ENCODE measurements at places on chromosomes 2 and 18.

- no peak for DNase-seq
Measured at GRCh38 chr18:62554061-62554815, 31.4 kb downstream of the ZCCHC2 start.

DNA sequence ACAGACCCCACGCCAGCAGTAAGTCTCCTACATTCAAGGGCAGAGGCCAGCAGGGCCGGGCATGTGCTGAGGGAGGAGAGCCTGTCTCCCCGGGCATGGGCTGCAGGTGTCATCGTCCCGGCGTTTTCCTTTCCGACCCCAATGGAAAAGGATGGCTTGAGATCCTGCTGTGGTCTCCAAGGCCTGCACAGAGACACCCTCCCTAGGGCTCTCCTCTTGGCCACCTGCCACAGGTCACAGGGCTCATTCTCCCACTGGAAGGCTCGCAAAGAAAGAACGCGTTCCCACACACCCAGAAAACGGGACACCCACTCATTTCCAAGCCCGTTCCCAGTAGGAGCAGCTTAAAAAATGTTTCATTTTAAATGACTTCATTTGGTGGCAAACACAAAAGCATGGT, 41.0 kb downstream of the DIPK1C start:
- no peak for DNase-seq

GRCh38 chr2:224982910-224983711, 59.2 kb downstream of the DOCK10 start:
- DNase-seq, result no peak

DNA sequence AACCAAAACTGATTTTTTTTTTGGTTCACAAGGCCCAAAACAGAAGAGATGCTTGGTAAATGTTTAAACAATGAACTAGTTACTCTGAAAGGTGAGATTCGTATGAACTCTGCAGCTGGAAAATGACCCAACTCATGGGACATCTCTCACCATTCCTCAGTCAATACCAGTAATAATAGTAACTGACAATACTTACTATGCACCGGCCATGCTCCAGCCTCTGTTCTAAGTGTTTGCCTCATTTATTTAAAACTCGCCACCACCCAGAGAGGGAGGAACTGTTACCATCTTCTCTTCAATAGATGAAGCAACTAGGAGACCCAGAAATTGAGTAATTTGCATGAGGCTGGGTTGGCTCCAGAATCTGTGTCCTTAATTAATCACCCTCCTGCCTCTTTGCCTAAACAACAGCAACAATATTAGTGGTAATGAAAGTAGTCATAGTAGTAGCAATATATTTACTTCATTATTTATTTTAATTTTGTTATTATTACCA, 130.4 kb downstream of the CTIF start:
- DNase-seq, result no peak

- DNase-seq, result no peak
Measured at GRCh38 chr2:203692031-203692710, 14.3 kb upstream of the CD28 start.

GRCh38 chr2:119011162-119011909, 69.3 kb downstream of the MARCO start:
- no peak for DNase-seq

DNA sequence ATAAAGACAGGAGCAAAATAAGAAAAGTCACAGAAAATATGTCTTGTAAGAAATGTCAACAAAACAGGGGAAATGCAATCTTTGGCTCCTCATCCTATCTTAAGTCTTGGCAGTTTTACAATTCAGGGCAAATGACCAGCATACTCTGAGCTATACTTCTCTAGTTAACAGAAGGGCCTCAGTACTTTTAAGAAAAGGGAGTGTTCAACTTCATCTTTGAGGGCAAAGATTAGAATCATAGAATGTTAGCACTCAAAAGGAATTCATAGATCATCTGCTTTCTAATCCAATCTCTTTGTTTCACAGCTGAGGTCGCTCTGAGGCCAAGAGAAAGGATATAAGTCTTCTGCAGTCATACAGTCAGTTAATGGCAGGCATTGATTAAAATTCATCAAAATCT, 174.0 kb upstream of the NT5C1B start:
- DNase-seq, result no peak

DNA sequence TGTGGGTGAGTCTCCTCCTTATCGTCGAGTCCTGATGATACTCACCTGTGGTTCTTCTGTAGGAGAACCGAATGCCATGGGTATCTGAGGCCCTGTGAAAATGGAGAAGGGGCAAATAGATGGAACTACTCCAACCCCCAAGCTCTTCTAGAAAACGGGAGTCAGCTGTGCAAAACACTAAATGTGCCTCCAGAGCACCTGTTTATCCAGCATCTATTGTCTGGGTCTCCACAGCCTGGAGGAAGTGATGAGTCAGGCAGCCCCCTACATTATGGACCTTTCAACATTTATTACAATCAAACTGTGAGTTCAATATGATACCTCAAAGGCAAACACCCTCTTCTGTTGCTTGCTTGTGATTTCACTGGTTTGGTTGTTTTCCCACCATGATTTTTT, 9.8 kb upstream of the LRRFIP1 start:
- DNase-seq, result no peak

- no peak for DNase-seq
Measured at GRCh38 chr2:156826341-156826933, 390.3 kb downstream of the GPD2 start.

GRCh38 chr2:24830351-24830750, 37.1 kb downstream of the CENPO start:
- DNase-seq, result no peak

DNA sequence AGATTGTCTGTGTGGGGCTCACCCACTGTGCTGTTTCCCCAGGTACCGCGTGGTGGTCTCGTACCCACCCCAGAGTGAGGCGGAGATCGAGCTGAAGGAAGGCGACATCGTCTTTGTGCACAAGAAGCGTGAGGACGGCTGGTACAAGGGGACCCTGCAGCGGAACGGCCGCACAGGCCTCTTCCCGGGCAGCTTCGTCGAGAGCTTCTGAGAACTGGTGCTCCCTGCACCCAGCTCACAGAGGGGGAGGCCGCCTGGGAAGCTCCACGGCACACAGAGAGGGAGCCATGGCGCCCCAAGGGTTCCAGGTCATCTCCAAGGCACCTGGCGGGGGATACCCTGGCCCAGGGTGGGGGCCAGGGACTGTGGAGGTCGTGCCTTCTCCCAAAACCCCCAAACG, 112.3 kb downstream of the SEPTIN10 start:
- no peak for DNase-seq

DNA sequence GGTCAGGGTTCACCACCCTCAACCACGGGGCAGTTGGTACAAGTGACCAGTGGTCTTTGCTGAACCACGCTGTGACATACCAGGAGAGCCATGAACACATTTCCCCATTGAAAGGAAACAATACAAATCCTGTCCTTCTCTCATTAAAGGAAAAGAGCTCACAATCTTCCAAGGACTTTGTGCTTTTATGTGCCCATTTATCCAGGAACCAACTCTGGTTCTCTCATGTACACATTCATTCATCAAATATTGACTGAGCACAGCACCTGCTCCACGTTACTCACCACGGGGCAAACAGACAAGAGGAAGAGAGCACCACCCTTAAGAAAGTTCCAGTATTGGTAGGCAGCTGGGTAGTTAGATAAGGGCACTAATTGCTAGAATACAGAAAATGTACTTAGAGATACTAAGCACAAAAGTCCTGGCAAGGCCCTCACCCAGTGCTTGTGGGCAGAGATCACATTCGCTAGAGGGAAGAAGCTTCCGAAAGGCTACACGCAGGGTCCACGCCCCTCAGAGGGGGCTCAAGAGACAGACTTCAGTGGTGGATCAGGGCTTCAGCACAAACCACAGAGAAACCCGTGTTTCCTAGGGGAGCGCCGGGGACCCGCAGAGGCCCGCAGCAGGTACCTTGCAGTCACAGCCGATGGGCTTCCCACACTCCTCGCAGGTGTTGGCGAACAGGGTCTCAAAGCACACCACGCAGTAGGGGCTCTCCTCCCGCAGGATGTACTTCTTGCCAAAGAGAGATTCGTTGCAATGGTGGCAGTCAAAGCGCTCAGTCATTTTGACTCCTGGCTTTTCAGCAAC, 12.9 kb downstream of the FHL2 start:
- DNase-seq, result no peak

DNA sequence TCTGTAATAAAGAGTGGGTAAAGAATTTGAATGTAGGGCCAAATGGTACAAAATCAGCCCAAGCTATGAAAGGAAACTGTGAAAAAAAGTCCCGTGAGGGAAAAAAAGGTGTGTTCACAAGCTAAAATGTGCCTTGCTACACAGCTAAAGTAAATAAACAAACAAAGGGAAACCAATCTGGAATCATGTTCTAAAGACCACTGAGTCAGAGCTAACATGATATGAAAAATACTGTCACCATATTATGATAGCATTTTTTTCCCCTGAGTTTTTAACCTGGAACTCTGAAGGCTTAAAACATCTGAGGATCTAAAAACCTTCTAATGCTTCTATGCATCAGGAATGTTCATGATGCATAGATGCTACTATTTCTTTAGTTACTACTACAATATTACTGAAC, 58.8 kb downstream of the SCN1A start:
- DNase-seq, result no peak

DNA sequence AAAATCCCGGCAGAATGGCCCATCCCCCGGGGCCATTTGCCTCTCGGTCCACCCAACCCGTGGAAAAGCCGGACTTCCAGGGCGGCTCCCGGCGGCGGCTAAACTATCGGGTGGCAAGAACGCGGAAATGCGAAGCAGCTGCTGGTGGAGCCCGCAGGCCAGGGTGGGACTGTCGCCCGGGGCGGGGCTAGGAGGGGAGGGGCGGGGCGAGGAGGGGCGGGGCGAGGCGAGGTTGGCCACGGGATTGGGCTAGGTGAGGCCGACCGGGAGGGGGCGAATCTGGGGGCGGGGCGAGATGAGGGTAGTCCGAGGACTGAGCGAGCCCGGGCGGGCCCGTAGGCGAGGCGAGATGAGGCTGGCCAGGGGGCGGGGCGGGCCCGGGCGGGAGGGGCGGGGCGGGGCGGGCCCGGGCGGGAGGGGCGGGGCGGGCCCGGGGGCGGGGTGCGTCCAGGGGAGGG, 315 bp upstream of the SLC66A3 start:
- peak; percentile 98 for DNase-seq

DNA sequence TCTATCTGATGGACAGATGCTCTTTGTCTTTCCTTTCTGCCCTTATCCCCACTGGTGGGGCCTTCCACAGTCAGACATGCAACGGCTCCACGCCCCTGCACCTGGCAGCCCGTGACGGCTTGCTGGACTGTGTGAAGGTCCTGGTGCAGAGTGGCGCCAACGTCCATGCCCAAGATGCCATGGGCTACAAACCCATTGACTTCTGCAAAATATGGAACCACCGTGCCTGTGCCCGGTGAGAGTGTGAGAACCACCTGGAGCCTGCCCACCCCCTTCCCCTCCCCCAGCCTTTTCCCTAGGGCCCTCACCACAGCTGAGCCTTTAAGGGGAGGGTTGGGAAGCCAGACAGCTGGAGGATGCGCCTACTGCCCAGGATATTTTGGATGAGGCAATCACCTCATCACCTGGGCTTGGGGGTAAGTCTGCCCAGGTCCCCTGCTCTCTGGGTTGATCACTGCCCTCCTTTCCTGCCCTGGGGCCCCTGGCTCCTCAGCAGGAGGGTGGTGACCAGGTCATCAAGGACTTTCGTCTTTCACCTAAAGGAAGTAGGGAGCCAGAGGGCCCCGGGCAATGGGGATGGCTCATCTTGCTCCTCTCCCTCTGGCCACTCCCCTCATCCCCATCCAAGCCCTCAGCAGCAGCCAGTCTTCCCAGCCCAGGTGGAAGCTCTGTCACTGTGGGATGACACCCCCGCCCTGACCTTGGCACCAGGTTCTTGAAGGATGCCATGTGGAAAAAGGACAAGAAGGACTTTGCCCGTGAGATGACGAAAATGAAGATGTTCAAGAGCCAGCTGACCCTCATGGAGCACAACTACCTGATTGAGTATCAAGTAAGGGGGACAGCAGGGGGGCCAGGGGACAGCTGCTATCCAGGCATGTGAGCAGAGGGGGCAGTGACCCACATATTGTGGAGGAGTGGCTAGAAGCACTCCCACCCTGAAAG, 3.7 kb downstream of the ANKRD53 start:
- DNase-seq, result no peak

GRCh38 chr2:204220896-204221295, 284.3 kb downstream of the ICOS start:
- no peak for DNase-seq

GRCh38 chr2:129404000-129404685, 575.3 kb upstream of the RAB6C start:
- no peak for DNase-seq

DNA sequence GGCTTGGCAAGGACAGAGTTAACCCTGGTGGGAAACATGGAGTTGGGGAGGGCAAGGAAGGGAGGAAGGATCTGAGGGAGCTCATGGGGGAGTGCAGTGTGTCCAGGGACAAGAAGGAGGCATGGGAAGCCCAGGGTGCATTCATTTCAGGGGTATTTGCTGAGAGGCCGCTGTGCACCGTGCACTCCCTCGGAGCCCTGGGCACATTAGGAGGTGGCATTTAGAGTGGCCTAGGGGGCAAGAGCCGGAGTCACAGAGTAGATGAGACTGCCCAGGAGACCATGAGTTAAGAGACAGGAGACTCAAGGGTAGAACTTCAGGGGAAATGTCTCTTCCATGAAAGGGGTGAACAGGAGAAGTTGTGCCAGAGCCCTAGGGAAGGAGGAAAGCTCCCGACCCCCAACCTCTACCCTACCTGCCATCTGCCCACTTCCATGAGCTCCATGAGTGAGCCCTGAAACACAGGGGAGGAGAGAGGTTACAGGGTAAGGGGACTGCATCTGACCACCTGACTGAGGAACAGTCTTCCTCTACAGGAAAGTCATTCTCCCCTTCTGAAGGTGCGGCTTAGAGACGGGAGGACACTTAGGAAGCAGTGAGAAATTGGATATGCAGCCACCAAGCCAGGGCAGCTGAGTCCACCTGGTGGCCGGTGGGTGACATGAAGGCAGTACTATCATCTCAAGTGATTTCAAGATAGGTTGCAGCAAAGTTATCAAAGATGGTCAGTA, 58.5 kb upstream of the COPS8 start:
- no peak for DNase-seq

GRCh38 chr2:121793816-121794215, 38.4 kb downstream of the TSN start:
- no peak for DNase-seq

DNA sequence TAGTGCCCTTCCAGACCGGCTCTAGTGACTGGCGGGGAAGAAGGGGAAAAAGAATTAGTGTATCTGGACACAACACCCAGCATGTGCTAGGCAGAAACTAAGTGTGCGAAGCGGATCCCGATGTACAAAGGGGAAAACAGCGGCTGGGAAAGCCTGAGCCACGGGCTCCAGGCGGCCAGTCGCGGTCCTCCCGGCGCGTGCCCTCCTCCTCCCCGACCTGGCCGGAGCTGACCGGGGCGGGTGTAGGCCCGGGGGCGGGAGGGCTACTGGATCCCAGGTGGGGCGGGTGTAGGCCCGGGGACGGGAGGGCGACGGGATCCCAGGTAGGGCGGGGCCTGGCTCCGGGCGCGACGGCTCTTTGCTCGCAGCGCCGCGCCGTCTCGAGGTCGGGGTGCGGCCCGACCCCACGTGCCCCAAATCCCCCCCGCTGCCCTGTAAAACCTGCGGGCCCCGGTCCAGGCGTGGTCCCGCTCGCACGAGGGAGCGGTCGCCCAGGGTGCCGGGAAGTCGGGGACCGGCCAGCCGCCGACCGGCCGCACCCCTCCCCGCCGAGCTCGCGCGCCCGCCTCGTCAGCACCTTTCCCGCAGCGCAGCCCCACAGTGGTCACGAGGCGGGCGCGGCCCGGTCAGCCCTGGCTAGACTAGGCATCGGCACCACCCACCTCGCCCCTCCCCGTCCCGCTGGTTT, 48.8 kb downstream of the C2orf42 start:
- no peak for DNase-seq
